Hematopoietic multipotent progenitor cell treated with erythropoietin and hydrocortisone succinate and interleukin-3 and kit ligand, for 8 days (in vitro differentiated cells): ENCODE measurements at places on chromosomes 2 and 18.

DNA sequence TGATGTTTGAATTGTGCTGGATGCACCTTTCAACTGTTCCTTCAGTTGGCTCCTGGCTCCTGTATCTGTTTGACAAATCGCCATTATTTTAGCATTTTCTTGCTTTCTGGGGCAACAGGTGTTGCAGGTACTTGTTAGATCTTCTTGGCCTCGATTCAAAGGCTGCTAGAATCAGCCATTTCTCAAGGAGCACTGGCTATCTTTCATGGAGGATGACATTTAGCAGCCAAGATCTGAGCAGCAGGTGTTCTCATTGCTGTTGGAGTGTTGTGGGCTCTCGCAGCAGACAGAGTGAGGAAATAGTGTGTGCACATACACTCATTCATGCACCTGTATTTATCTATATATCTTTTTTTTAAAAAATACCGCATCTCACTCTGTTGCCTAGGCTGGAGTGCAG is 52.2 kb downstream of the INPP5D start:
- DNase-seq, result no peak

GRCh38 chr2:101026923-101027469 is 24.9 kb downstream of the RPL31 start:
- no peak for DNase-seq

DNA sequence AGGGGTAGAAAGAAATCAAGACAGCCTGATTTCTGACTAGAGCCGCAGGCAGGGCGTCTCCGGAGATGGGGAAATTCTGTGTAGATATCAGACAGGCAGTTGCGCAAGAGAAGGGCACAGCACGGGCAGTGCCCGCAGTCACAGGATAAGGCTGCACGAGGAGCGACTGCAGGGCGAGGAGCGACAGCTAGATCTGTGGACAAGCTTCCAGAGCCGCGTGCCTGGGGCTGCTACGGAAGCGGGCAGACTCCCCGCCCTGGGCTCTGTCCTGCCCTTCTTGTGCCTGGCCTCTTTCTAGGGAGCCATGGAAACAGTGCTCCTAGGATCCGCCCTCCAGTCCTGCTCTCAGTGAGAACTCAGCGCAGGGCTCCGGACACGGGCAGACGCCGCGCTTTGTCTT is 12.6 kb downstream of the MC5R start:
- DNase-seq, result no peak

GRCh38 chr18:23743733-23744333 is 54.6 kb downstream of the LAMA3 start:
- no peak for DNase-seq

GRCh38 chr2:238865015-238865719 is 17.3 kb downstream of the TWIST2 start:
- no peak for DNase-seq

GRCh38 chr2:219706823-219707281 is 79.4 kb downstream of the SLC4A3 start:
- DNase-seq, result no peak

GRCh38 chr18:73201940-73202339 is 334.2 kb upstream of the NETO1 start:
- no peak for DNase-seq

- no peak for DNase-seq
Measured at GRCh38 chr2:239441261-239442078, 40.6 kb upstream of the HDAC4 start.

- no peak for DNase-seq
Measured at GRCh38 chr2:149080971-149081370, 42.5 kb downstream of the LYPD6B start.

- no peak for DNase-seq
Measured at GRCh38 chr2:215535741-215536140, 99.9 kb upstream of the FN1 start.

GRCh38 chr2:71473346-71474031 is 20.1 kb downstream of the DYSF start:
- no peak for DNase-seq

GRCh38 chr2:168705534-168706470 is 96.6 kb upstream of the NOSTRIN start:
- DNase-seq, result peak; percentile 52

DNA sequence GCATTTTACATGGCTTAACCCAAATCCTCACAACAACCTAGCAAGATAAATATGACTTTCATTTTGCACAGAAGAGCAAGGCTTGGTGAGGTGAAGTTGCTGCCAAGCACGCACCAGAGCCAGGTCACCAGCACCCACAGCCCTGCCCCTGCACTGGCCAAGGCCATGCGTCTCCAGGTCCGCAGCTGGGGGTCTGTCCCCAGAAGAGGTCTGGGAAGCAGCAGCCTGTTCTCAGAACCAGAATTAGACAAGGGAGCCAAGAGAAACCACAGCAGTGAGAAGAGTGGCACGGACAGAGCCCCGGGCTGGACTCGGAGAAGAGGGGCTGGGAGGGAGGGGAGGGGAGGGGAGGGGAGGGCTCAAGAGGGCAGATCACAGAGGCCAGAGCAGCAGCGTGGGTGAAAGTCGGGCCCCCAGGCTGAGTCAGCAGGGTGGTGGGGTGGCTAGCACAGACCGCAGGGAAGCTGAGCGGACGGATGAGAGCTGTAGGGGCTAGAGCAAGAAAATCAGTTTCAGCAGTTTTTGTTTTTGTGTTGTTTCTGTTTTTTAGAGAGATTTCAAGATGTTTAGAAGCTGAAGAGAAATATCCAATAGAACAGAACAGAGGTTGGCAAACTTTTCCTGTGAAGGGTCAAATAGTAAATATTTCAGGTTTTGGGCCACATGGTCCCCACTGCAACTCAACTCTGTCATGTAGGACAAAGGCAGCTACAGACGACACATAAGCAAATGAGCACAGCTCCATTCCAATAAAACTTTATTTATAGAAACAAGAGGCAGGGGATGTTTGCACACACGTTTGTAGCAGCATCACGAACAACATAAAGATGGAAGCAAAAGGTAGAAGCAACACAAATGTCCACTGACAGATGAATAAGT is 7.4 kb upstream of the MTERF4 start:
- DNase-seq, result no peak

GRCh38 chr2:227323818-227324217 is 1.2 kb upstream of the MFF start:
- DNase-seq, result no peak

DNA sequence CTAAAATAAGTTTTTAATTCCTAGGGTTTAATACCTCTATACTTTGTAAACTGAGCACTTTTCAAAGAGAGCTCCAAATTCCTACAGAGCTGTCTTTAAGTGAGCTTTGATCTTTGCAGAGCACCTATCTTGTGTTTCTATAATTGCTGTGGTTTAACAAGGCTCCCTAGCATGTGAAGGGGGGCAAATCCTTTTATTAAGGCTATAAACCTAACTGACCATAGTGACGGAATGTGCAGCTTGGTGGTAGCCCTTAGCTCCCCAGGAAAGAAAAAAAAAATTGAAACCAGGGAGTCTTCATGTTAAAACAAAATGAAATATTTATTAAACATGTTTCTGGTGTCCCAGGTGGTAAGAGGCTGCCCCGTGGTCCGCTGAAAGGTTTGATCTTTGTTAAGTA is 78.6 kb upstream of the ETAA1 start:
- DNase-seq, result no peak

DNA sequence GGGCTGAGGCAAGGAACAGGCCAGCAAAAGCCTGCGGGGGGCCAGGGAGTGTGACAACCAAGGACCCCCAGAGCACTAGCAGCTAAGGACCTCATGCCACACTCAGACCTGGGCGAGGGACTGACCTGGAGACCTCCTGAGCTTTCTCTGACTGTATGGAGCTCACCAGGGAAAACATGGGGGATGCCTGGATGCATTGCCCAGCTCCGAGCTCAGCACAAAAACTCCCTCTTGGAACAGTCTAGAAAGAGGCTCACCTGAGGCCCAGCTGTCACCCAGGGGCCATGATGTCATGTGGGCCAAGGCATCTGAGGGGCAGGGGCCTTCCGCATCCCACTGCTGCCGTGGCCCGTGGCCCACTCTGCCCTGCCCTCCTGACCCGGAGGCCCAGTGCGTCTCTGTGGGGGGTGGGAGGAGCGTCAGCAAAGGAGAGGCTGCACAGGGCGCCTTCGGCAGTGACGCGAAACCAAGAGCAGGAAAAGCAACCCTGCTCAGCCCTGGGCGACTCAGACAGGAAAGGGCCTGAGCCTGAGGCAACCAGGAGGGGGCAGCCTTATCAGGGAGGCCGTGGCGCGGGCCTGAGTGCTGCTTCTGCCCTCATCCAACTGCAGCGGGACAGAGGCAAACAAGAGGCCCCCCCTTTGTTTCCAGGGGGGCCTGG is 57.3 kb upstream of the ALPP start:
- DNase-seq, result peak; percentile 31

- DNase-seq, result no peak
Measured at GRCh38 chr18:39215920-39216319, 1650.3 kb upstream of the CELF4 start.

GRCh38 chr2:182067393-182067792 is 81.7 kb downstream of the PPP1R1C start:
- DNase-seq, result no peak

GRCh38 chr2:157644776-157645175 is 16.1 kb upstream of the ACVR1C start:
- DNase-seq, result no peak

DNA sequence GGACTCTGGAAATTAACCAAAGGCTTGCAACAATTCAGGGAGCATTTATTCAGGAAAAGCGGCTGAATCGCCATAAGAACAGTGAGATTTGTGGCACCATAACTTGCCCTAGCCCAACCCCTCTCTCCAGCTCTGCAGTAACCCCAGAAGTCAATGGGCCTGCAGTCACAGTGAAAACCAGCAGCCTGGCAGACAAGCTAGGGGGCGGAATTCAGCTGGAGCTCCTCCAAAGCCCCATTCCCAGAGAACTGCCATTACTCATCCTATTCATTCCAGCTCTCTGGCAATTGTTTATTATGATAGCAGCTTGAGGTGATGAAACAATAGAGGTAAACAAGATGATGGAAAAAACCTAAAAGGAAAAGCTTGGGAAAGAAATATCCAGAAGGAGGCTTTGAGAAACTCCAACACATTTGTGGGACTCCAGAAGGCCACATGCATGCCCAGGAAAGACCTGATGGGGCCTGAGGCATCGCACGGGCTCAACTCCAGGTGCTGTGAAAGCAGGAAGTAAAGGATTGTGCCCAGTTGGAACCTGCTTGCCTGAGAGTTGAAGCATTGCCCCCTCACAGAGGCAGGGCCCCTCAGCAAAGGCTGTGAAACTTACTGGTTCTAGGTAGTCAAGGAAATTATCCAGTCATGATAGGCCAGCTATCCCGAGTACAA is 126.7 kb downstream of the TWIST2 start:
- no peak for DNase-seq

DNA sequence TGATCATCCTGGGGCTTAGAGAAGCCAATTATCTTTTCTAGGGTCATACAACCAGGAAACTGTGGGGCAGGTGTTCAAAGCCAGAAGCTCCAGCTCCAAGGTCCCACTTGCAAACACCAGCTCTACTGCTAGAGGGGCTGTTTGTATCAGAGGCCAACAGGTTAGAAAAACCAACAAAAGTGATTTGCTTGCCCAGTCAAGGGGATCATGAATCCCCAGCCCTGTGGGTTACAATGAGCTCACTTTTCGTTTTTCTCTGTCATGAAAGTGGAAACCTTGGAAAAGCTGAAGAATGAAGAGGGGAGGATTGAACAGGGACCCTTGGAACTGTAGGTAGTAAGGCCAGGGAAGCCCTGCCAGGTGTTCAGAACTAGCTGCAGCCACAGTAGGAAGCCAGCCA is 119.2 kb downstream of the SPP2 start:
- DNase-seq, result no peak

DNA sequence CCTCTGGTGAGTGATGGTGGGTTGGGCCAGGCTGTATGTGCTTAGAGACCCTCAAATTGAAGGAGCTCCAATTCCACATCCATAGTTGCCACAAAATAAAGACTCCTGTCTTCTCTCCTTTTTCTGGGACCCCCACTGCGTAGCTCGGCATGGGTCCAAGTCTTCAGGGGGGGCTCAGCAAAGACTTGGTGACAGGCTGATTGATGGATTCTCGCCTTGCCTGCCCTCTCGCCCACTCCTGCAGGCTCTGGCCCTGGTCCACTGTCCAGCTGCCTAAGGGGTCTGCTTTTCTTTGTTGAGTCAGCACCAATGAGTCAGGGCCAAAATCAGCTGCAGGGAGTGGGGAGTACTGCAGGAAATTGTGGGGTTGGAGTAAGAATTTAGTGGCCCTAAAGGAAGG is 21.5 kb downstream of the RPL37A start:
- DNase-seq, result no peak

DNA sequence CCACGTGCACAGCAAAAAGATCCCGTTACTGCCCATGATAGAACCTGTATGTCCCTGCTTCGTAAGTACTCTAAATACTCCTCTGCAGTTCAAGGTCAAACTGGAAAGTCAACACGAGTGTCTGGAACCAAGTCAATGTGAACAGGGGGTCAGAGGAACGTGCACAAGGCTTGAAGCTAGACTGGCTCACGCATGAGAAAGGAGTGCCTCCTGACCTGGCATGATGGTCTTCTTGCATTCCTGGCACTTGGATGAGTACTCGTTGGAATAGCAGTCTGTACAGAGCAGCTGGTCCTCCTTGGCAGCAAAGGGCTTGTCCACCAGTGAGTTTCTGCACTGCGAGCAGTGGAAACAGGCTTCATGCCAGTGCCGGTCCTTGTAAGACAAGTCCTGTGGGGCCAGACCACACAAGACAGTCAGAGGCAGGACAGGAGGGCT is 25.5 kb downstream of the FHL2 start:
- no peak for DNase-seq

- DNase-seq, result no peak
Measured at GRCh38 chr2:215917953-215918620, 95.3 kb downstream of the MREG start.

DNA sequence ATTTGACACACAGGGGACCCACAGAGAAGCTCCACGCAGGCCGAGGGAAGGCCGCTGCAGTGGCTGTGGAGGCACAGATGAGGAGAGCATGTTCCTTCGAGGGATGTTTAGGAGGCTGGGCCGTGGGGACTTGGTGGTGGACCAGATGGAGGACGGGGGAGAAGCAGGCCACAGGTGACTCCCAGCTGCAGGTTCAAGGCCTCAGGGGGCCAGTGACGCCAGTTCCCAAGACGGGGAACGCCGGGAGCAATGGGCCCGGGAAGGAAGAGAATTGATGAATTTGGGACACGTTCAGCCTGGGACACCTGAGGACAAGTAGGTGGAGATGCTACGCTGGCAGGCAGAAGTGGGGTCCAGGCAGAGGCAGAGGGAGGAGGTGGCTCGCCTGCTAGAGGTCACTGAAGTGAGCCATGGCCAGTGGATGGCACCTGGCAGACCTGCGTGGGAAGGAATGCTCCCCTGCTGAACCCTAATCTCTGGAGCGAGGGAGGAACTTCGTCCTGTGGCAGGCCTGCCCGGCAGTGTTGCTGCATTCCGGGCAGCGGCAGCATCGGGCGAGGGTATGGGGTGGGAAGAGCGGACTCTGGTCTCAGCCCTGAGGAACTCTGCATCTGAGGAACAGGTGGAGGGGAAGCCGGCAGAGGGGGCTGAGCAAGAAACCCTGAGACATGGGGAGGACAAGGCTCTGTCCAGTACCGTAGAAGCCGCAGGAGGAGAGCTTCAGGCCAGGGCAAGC is 25.2 kb upstream of the HPCAL1 start:
- no peak for DNase-seq

DNA sequence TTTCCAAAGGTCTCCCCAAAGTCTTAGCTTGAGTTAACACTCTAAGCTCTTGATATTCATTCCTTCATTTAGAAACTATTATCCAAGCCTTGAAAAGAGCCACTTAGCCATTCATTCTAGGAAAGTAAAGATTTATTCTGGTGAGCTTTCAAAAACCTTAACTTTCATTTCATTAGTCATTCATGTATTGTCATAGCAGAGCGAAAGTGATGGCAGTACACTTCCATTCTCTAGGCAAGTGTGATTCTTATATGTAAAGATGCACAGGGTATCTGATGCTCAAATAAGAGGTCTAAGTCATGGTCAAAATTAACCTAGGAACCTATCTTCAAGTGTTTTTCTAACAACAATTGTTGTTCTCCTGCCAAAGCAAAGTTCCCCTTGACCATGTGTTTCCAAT is 553.0 kb upstream of the FANCL start:
- no peak for DNase-seq
